Prostate gland (tissue), 2 donors: ENCODE measurements at places on chromosomes 5 and 9.

GRCh38 chr9:134564431-134565170 lies 77.0 kb upstream of the COL5A1 start:
- DNase-seq = no peak

GRCh38 chr9:80094176-80094771 lies 522.5 kb downstream of the TLE4 start:
- DNase-seq = no peak

GRCh38 chr9:132090771-132091170 lies 11.1 kb upstream of the MED27 start:
- no peak for DNase-seq

GRCh38 chr5:83785176-83785668 lies 64.6 kb upstream of the HAPLN1 start:
- DNase-seq = no peak

- DNase-seq = no peak
These were observed 751.6 kb downstream of the TLR4 start for GRCh38 chr9:118455788-118456187.

DNA sequence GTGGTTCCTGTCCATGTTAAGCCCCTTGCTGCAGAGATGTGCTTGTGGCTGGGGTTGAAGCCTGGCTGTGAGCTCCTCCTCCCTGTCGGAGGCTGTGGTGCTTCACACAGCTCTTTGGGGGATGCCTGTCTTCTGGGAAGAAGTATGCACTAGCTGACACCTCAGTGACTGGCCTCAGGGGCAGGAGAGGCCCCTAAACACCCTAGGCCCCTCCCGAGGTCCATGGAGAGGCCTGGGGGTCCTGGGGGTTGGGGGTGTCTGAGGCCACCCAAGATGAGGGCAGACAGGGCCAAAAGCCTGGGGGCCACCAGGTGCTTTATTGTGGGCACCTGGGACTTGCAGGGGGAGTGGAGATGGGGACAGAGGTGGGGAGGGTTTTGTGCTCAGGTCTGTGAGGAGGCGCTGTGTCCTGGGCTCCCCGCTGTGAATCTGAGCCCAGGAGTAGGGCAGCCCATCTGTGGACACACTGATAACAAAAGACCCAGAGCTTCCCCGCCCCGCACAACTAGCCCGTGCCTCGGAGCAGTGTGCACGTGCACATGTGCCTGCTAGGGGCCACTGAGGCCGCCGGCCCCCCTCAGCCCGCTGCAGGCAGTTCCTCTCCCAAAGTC lies 92.0 kb downstream of the PHF2 start:
- DNase-seq = no peak

DNA sequence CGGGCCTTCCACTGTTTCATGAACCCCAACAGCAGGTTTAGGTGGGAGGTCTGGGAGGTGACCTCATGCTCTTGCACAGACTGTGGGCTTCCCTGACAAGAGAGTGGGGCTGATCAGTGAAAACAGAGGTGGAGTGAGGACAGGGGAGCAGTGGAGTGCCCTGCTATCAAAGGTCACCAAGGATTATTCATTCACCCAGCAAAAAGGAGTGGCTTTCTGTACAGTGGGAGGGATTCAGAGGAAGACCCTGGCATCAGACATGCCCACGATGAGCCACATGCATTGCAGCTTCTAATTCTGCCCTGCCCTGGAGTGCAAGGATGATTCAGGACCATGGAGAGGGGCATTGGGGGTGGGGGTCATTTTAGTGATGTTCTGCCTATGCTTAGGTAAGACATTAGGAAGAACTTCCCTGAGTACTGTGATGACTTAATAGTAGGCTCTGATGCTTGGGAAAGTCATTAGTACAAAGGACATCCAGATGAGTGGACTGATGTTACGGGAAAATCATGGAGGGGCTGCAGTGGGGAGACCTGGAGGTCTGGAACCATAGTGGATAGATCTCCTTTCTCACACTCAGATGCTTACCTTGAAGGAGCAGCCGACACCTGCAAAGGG lies 12.8 kb downstream of the TRAF1 start:
- DNase-seq = no peak

- DNase-seq = no peak
These were observed 294.8 kb upstream of the KLF4 start for GRCh38 chr9:107784235-107784958.

- no peak for DNase-seq
These were observed 36.9 kb upstream of the PDCL start for GRCh38 chr9:122865300-122865699.

DNA sequence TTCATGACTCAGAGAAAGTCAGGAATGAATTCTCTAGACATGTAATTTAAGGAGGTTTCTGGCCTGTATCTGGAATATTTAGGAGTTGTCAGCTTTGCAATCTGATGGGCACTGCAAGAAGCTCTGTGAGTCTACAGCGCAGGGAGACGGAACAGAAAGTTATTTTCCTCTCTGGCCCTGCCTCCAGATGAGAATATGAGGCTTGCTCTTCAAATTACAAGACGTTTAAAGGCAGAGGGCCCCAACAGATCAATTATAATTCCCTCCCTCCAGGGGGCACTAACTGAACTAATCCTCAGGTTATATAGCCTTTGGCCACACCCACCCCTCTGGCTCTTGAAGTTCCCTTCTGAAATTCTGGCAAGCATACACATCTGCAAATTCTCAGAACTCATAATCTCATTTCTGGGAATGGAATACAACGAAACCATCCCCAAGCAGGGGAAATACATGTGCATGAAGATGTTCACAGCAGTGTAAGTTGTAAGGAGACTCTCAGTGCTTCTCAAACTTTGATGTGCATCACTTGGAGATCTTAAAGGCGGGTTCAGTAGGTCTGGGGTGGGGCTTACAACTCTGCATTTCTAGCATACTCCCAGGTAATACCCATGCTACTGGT lies 307.6 kb downstream of the CWC27 start:
- DNase-seq = no peak
